Epithelial cell of prostate (primary cell): ENCODE measurements at places on chromosomes 7 and 10.

GRCh38 chr7:78153285-78153684, 354.7 kb downstream of the PHTF2 start:
- no peak for DNase-seq

DNA sequence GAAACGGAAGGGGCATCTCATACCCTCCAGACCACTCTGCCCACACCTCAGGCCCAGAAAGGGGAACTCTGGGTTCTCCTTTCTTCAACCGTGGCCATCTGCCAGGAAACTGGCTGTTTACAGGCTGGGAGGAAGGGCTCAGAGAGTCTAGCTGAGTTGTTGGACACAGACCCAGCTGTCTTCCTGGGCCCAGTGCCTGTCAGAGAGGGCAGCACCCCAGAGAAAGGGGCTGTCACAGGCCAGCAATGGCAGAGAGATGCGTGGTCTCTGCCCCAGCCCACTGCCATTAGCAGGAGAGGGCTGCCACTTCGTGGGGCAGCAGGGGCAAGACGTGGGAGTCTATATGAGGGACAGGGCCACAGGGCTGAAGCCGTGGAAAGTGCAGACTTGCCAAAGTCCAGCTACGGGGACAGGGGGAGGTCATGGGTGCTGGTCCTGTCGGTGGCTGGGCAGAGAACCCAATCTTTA, 11.0 kb downstream of the GRID1 start:
- DNase-seq, result no peak

DNA sequence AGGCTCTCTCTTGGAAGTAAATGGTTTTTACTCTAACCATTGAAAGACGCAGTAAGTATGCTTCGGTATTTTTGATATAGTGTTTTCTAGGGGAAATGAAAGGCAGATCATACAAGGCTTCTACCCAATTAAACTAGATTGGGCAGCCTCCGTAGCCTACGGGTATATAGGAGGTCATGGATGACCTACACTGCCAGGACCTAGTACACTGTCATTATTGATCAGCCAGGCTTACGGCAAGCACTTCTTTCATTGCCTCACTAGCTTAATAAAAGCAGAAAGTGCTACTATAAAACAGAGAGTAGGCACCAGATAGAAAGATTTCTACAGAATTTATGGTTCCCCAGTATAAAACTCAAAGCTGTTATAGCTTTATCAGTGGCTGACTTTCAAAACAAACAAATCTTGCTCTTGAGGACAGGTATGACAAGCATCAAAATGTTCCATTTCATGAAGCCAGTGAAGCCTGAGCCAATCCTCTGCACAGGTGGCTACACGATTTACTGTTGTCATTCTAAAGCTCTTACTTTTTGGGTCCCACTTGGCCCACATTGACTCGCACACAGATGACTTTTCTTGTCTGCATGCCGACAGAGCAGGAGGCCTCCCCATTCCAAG, 358.1 kb downstream of the THSD7A start:
- DNase-seq, result no peak

- DNase-seq, result no peak
Measured at GRCh38 chr7:37054624-37055241, 330.4 kb upstream of the AOAH start.

GRCh38 chr7:45292481-45292880, 134.9 kb downstream of the RAMP3 start:
- DNase-seq, result no peak

DNA sequence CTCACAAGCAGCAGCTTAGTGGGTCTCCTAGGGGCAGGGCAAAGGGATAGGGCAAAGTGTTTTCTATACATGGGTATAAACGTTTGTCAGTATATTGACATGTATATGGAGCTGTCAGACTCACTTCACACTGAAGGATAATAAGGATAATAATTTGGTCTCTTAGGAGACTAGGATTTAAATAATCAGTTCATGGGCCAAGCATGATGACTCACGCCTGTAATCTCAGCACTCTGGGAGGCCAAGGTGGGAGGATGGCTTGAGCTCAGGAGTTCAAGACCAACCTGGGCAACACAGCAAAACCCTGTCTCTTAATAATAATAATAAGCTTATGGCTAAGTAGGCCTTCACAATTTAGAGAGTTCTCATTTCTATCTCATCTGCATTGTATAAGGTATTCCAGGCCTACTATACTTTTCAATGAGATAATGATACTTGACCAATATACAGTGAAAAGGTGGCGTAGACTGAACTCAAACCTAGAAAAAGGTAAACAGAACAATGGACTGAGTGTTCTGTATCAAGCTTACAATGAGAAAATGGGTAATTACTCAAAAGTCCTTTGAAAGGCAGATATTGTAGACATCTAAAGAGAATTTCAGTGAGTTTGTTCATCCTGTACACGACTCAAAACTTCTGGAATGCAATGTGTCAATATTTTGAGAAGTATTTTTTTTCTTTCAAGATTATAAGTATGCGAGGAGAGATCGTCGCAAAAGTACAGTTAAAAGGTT, 7.0 kb downstream of the GSAP start:
- DNase-seq, result peak; percentile 41
